Activated naive CD8-positive, alpha-beta T cell treated with anti-CD3 and anti-CD28 coated beads, Interleukin-2, amount 50 U/mL, for 24 hours (primary cell): ENCODE measurements at places on chromosomes 1 and 21.

DNA sequence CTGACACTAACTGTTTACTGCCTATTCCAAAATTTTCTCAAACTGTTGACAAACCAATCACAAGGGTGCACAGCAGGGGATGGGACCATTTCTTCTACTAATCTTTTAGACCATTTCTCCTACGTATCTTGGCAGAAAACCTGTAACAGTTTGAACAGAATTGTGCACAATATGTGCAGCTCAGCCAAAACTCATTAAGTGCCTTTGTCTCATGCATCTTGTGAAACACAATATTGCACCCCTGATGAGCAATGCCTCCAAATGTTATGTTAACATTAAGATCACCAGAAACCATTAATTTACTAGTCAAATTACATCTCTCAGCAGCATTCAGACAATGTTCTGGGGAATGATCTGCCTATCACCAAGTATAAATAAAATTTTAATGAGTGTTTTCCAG, 247.5 kb downstream of the NRIP1 start:
- DNase-seq, result no peak

- no peak for DNase-seq
Observed at GRCh38 chr1:17244821-17245740, 3.8 kb upstream of the PADI3 start.

DNA sequence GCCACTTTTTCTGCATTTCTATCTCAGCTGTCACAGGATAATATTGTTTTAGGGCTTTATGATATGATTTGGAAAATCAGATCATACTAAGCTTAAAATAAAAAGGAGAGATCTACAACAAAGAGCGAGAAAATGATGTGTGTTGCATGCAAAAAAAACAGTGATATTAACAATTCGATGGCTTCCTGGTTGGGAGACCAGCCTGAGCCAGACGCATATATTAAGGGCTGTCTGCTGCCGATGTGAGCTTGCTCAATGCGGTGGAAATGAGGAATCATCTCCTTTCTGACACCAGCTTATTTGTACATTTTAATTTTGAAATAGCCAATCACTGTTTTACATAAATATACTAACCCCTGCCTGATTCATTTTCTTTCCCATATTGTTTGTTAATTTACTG, 862.6 kb downstream of the USP25 start:
- DNase-seq, result no peak

DNA sequence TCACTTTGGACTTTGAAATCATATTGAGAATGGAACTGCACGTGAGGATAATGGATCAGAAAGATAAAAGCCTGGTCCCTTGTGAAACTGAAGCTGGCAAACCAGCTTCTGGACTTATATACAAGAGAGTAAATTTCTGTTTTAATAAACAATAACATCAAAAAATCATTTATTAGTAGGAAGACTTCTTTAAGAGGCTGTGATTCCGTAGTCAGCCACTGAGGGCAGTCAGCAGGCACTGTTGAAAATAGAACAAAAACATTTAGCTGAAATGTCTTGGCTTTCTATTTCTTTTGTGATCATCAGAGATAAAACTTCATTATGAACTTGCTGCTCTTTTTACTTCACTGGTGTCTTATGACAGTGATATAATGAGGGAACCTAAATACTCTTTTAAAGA, 489.4 kb downstream of the PCP4 start:
- no peak for DNase-seq

- no peak for DNase-seq
Observed at GRCh38 chr1:227792216-227793078, 23.0 kb upstream of the PRSS38 start.

DNA sequence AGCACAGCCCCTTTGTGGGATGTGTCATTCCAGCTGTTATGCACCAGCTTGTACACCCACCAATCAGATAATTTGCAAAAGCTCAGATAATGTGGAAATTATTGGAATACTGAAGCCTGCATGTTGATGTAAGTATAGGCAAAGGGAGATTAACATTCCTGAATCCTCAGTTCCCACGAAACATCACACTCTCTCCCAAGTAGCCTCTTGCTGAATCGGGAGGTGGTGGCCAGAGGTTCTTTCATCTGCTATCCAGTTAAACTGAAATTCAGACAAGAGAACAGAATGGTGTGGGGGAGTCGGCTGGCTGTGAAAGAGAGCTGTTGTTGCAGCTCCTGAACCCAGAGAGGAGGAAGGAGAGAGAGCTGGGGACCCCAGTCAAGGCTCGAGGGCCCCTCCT, 170.9 kb downstream of the ZBTB18 start:
- no peak for DNase-seq

DNA sequence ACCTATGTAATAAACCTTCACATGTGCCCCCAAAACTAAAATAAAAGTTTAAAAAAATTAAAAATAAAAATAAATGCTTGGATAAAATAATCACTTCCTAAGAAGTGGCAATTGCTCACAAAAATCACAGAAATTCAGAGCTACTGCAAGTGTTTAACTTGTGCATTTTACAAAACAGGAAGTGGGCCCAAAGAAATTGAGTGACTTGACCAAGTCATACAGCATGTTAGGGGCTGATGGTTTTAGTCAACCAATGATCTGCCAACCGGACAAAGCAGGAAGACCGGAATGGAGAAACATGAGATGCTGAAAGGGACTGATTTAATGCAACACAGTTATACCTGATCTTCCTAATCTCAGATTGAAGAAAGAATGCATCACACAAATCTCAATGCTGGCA, 96.5 kb downstream of the SMYD2 start:
- no peak for DNase-seq
